ENCODE measurements at places on chromosomes 6 and 20.
A peak's percentile ranks its signal among the peaks of the same experiment; 100 is the strongest.

- peak; percentile 41 for DNase-seq
Observed at GRCh38 chr6:5260111-5260620, 584 bp downstream of the LYRM4 start.

GRCh38 chr6:26554697-26555504 lies 16.7 kb downstream of the HMGN4 start:
- peak; percentile 39 for DNase-seq

DNA sequence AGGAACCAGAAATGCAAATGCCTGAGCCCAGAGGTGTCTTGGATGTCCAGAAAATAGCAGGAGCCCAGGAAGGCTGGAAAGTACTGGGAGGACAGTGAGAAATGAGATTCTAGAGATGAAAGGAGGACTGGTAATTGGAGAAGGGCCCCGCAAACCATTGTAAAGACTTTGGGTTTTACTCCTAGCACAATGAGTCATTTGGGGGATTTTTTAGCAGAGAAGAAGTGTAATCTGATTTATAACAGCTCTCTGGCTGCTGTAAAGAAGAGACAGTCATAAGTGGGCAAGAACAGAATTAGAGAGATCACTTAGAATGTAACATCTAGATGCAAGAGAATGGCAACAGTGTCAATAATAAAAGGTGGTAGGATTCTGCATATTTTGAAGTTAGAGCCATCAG lies 40.2 kb downstream of the SLC35F1 start:
- no peak for DNase-seq

DNA sequence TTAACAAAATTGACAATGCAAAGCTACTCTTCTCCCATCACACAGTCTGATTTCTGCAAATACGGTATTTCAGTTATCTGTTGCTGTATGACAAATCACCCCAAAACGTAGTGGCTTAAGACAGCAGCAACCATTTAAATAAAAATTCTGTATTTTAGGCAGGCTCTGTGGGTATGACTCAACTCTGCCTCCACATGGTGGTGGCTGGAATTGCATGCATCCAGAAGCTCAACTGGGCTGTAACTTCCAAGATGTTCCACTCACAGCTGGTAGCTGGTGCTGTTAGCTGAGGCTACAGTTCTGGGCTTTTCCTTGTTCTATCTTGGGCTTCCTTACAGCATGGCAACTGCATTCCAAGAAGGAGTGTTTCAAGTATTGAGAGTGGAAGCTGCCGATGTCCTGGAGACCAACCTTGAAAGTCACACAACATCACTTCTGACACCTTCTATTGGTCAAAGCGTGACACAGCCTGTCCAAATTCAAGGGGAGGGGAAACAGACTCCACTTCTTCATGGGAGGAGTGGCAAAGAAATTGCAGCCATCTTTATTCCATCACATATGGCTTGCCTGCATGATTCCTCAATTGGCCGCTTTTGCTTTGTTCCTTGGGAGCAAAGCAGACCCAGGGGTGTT lies 39.7 kb upstream of the TULP1 start:
- DNase-seq, result peak; percentile 4

- no peak for DNase-seq
Observed at GRCh38 chr20:22429175-22430153, 154.9 kb downstream of the FOXA2 start.

GRCh38 chr6:24933266-24933665 lies 2.5 kb downstream of the RIPOR2 start:
- no peak for DNase-seq

DNA sequence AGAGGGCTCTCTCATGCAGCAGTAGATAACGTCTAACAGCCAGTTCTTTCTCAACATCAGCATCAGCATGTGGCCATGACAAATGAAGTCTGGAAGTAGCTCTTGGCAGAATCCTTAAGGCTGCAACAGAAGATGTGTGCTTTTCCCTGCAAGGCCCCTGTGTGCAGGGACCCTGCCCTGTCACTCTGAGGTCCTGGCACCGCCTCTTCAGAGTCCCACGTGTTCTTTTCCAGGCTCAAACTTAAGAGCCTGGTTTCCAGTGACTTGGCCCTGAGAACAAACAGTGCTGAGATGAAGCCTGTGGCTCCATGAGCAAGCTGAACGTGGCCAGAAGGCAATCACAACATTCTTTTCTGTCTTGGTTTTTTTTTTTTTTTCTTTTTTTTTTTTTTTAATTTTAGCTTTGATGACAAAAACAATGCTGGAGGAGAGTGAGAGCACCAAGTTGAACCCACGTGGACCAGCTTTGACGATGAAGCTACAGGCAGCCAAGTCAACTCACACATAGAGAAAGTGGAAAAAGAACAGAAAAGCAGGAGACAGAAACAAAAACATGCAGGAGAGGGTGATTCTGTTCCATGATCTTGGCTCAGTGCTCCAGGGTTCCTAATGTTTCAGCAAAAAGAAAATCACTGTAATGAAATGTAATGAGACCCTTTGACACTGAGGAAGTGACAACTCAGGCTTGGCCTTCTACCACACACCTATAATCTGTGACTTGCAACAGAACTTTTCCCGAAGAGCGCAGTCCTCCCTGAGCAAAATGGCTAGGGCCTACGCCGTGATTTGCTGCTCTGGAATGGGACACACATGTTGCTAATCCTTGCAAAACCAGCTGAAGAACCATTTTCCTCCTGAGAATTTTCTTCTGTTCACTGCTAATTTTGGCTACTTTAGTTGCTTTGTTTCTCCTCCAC lies 86.1 kb downstream of the FOXC1 start:
- no peak for DNase-seq

DNA sequence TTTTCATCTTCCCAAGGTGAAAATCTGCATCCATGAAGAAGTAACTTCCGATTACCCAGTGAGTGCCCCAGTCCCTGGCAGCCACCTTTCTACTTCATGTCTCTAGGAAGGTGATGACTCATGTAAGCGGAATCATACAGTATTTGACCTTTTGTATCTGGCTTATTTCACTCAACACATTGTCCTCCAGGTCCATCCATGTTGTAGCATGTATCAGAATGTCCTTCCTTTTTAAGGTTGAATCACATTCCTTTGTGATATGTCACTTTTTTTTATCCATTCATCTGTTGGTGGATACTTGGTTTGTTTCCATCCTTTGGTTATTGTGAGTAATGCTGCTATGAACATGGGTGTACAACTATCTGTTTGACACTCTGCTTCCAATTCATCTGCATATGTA lies 176.3 kb upstream of the CDYL start:
- DNase-seq, result peak; percentile 91

GRCh38 chr6:33822575-33823395 lies 19.0 kb upstream of the MLN start:
- no peak for DNase-seq

DNA sequence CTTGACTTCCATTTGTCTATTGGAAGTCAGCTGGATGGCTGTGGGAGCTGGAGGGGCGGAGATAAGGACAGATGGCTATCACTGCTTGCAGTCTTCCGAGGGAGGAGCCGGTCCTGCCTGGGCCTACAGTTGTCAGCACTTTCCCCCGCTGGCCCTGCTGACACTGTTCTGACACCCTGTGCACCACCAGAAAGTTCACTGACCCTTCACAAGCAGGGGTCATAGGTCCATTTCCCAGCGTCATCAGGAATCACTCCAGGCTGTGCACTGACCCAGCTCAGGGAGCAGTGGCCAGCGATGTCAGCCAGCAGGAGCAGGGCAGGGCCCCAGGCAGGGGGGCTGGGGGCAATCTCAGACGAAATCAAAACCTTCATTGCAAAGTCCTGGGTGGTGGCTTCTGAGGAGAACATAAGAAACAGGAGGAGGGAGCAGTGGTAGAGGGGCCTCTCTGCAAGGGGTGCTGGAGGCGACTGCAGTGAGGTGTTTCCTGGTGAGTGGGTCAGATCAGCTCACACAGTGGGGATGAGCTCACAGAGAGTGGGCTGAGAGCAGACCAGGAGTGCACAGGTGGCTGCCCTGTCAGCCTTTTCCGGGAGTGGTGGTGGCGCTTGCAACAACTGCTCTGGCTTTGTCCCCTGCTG lies 26.5 kb upstream of the PLEKHG1 start:
- DNase-seq, result no peak

GRCh38 chr20:7196481-7196880 lies 429.0 kb downstream of the BMP2 start:
- peak; percentile 69 for DNase-seq

GRCh38 chr6:168307695-168308021 lies 11.9 kb downstream of the DACT2 start:
- no peak for DNase-seq

- no peak for DNase-seq
Observed at GRCh38 chr6:31307669-31308049, 35.8 kb upstream of the HLA-C start.

- peak; percentile 16 for DNase-seq
Observed at GRCh38 chr6:133701633-133702331, 187.1 kb upstream of the TCF21 start.

GRCh38 chr20:8860011-8860495 lies 208.8 kb upstream of the PLCB4 start:
- peak; percentile 92 for DNase-seq

GRCh38 chr6:106561686-106562405 lies 67.5 kb downstream of the RTN4IP1 start:
- DNase-seq, result no peak

- peak; percentile 57 for DNase-seq
Observed at GRCh38 chr6:24780206-24780605, 5.5 kb downstream of the GMNN start.

GRCh38 chr20:58973179-58973578 lies 7.9 kb upstream of the NELFCD start:
- no peak for DNase-seq

GRCh38 chr20:8187740-8188139 lies 55.7 kb downstream of the PLCB1 start:
- peak; percentile 53 for DNase-seq

DNA sequence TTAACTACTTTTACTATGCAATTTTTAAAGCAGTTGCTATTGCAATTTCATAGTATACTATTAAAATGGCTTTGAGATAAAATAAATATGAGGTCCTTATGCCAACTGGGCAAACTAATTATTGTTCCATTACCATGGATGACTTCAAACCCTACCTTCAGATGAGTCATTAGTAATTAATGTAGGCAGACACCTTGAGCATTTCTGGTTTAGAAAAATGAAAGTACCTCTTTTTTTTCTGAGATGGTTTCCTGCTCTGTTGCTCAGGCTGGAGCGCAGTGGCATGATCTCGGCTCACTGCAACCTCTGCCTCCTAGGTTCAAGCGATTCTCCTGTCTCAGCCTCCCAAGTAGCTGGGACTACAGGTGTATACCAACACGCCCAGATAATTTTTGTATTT lies 11.9 kb downstream of the ASF1A start:
- no peak for DNase-seq

DNA sequence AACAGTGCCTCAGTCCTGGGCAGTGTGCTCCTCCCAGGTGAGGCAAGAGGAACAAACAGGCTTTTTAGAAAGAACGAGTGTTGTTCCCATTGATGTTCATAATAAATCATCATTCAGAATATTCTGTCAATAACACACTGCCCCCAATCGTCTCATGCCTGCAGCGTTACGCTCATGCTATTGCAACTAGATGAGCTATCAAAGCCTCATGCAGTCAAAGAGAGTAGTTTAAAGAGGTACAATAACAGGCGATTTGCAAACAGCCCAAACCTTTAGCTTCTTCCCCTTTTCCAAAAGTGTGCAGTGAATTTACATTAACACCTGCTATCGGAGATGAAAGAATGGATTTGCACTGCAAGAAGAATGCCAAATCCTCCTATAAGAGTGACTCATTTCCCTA lies 1164.7 kb upstream of the MAP3K7 start:
- no peak for DNase-seq

DNA sequence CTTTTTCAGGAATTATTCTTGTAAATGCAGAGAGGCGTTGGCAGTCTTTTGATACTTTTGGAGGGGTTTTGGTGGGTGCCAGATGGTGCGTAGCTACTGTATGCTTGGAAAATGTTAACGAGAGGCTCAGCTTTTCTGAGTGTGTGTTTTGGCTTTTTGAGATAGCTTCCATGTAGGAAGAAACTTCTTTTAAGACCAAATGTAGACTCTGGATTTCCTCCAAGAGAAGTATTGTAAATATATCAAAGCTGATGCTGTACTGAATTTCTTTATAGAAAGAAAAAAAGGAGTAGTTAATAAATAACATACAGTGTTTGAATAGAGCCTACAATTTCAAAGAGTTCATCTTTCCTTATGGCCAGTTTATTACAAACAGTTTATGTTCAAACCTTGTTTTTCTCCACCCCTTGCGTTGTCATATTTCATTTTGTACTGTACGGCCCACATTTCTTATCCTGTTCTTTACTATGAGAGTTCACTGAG lies 16.7 kb downstream of the TIAM2 start:
- DNase-seq, result no peak

DNA sequence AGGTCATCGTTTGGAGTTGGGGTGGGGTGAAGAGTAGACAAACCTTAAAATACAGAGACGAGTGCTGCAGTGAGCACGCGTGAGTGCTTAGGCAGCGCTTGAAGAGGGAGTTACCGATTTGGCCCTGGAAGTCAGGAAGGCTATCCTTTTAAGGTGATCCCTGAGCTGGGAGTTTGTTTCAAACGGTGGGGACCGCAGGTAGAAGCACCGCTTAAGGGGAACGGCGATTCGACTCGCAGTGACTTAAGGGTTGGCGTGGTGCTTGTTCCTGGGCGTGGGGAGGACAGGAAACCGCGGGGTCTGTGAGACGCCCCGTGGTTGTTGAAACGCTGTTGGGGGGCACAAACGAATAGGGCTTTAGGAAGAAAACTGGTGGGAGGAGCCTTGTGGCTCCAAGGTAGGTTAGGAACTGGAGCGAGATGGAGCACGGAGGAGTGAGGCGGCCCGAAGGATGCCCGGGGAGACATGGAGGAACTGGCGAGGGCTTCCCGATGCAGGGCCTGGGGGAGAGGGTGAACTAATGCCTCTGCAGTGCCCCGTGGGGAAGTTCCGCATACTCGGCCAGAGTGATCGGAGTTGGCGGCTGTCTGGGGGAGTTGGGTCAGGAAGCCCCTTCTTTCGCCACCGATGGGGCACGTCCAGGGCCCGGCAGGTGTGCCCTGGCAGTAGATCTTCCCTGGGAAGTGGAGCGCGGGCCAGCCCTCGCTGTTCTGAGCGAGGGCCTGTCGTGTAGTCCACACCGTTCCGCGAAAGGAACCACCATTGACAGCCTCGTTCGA lies 1.3 kb upstream of the CDYL start:
- DNase-seq, result no peak

DNA sequence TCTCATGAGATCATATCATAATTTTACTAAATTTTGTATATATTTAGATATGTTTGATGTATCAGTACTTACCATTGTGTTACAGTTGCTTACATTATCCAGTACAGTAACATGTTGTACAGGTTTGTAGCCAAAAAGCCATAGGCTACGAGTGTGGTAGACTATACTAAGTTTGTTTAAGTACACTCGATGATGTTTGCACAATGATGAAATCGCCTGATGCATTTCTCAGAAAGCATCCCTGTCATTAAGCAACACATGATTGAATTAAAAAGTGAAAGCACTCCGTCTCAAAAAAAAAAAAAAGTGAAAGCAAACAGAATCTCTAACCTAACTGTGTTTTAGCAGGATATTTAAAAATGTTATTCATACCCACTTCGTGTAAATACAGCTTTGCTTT lies 104.9 kb upstream of the TFAP2D start:
- DNase-seq, result no peak

DNA sequence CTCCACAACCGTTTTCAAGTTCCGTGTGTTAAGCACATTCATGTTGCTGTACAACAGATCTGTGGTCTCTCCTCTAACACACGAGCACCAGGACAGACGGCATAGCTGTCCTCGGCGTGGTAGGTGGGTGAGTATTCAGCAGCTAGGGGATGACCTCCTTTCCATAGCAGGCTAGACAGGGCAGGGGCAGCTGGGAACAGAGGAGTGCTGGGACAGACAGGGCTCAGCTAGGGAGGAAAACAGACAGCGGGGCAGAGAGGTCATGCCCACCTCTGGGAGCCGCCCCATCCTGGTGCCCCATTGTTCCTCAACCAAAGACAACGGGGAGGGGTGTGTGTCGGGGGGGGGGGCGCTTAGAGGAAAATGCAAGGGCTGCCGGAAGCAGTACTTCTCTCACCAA lies 271.5 kb upstream of the FOXQ1 start:
- DNase-seq, result no peak
